ENCODE measurements at places on chromosomes 7 and 10.

DNA sequence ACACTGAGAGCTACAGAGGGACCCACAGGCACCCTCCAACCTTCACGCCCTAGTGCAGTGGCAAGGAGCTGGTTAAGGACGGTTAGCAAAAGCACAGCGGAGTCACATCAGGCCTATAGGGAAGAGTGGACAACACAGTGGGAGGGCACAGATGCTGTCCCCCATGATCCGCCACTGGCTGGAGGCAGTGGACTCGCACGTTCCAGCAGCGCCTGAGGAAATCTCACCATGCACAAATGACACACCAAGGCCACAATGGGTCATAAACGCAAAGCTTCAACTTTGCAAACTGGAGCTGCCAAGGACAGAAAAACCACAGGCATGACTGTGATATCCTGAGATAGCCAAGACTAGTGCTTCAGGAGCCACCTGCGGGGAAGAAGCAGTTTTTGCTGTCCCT, 58.8 kb downstream of the GRB10 start:
- DNase-seq = no peak

- DNase-seq = no peak
Observed at GRCh38 chr7:31776616-31777015, 89.6 kb downstream of the PPP1R17 start.

DNA sequence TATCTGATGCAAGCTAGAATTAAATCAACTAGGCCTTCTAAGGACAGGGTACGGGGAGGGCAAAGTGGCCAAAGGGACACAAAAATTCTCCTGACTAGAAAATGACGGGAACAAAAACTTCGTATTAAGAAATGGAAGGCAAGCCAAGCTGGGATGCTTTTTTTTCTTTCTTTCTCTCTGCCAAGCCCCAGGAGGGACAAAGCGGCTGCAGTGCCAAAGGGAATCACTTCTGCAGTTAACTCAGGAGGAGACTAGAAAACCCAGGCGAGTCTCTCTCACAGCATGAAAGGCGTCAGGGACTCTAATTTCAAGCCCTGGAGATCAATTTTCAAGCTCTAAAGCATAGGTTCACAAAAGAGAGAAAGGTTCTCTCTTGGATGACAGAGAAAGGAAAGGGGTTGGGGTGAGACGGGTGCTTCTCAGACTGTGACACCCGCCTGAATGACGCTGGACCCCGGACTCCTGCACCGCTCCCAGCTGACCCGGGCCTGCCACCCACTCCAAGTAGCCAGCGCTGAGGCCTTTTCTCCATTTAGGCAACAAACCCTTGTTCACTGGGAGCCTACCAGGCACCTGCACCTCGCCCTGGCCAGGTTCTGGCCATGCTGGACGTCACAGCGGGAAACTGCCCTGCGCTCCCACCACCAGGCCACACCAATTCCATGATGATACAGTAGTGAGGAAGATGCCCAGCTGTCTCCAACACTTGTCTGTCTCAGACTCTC, 56.5 kb downstream of the KIAA1549 start:
- no peak for DNase-seq

- DNase-seq = no peak
Observed at GRCh38 chr10:6128591-6129251, 39.9 kb downstream of the RBM17 start.

GRCh38 chr7:150755473-150756099, 18.4 kb downstream of the GIMAP5 start:
- DNase-seq = no peak

DNA sequence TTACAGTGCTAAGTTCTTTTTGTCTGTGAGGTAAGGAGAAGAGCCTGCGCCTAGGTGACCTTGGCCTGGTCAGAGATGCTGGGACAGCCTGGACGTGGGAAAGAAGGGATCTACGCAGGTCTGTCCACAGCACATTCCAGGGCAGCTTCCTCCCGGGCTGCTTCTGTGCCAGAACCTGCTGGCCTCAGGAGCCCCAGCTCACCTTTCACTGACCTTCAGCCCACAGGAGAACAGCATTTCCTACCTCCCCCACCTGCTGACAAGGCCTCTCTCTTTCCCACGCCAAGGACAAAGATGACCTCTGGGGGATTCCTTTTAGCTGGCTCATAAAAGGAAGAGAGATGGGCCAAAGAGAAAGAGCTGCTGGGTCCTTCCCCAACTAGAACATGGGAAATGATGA, 260.6 kb downstream of the KCNMA1 start:
- DNase-seq = no peak

GRCh38 chr10:90148116-90148855, 446.9 kb downstream of the KIF20B start:
- DNase-seq = no peak

GRCh38 chr10:19572056-19572455, 244.2 kb upstream of the PLXDC2 start:
- no peak for DNase-seq

DNA sequence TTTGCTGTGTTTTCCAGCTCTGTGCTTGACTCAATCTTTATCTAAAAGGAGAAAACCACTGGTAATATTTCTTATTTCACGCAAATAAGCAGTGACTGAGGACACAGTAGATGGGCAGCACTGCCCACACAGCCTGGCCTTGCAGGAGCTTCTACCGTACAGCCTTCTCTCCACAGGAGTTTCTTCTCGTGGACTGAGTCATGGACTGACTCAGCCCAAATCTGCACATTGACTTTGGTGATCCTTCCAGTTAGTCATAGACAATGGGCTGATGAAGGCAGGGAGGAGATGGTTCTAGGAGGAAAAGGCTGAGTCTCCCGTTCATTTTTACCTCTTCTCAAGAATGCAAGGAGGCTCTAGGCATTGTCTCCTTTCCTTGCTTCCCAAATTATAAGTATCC, 200.7 kb downstream of the RAPGEF5 start:
- no peak for DNase-seq

- DNase-seq = no peak
Observed at GRCh38 chr10:49253340-49253906, 45.5 kb upstream of the C10orf71 start.

GRCh38 chr10:38038107-38038931, 27.8 kb downstream of the ZNF33A start:
- peak; percentile 4 for DNase-seq

DNA sequence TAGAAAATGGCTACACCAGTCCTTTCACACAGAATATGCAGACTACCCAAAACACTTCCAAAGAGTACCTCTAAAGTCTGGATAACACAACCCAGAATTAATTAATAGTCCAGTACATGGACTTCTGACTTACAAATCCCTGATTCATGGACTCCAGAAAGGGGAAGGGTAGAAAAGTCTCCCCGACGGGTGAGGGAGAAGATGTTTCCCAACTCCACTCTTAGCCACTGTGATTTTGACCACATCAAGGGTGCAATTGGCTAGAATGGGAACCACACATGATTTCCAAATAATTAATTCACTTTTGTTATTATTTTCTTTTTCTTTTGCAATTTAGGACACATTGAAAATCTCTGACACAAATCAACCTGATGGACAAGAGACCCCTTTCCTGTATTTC, 1.4 kb downstream of the TMEM130 start:
- no peak for DNase-seq

DNA sequence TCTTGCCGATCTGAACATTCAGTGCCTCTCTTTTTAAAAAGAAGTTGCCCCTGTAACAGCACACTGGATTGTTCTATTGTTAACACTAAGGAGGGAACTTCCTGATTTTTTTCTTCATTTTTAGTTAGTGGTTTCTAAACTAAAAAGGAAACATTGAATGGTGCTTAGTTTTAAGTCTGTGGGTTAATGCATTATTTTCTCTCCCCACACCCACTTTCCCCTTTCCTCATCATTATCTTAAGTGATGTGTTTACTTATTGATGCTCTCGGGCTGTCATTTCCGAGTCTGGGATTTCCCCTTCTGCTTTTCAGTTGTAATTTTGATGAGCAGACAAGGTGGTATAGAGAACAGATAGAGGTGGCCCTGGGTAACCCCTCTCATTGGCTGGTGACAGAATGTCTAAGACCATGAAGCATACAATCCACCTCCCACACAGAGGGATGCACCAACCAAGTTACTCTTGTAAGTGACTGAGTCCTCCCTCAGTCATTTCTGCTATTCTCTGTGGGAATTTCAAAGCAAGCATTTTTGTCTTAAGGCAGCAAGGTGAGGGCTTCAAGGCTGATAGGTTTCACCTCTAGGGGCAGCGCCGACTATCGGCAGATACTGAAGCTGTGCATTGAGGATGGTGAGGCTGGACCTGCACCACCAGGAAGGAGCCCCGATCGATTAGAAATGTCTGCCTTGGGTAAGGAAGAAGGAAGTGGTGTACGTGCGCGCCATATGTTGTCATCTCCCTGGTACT, 49.5 kb downstream of the CHN2 start:
- DNase-seq = peak; percentile 22

- no peak for DNase-seq
Observed at GRCh38 chr7:158450476-158451124, 137.0 kb downstream of the PTPRN2 start.

DNA sequence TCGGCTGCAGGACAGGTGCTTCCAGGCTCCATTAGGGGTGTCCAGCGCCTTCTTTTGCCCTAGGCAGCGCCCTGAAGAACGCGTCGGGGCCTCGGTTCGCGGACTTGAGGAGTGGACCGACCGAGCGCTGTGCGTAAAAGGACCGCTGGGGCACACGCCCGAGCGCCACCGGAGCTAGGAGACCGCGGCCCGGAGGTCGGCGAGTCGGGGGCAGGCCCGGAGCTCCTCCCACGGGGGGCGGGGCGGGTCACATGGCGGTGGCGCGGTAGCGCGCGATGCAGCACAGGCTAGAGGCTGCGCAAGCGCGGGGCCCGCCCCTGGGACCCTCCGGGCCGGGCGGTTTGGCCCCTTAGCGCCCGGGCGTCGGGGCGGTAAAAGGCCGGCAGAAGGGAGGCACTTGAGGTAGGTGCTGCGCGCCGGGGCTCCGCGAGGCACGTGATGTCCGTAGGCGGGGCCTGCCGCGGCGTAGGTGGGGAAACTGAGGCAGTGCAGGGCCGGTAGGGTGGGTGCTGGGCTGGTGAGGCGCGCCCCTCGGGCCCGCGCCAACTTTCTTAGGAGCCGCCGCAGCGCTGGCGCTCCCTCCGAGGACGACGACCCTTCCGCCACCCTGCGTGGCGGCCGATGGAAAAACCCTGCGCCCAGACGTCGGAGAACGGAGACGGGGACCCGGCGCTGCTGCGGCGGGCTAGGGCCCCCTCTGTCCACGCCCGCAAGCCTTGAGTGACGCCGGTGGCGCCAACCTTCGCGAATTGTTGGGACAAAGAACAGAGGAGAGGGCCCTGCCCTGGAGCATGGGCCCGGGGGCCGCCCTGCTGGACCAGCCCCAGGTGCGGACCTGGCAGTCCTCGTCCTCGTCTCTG, at the start of gene PRXL2A:
PRXL2A (plus strand) TSS at position 310 of the 860 bp plus-strand sequence. CDS start 11,917 bp downstream, outside the sequence.
- DNase-seq = peak; percentile 16

- DNase-seq = no peak
Observed at GRCh38 chr7:80960244-80960795, 41.5 kb upstream of the SEMA3C start.

DNA sequence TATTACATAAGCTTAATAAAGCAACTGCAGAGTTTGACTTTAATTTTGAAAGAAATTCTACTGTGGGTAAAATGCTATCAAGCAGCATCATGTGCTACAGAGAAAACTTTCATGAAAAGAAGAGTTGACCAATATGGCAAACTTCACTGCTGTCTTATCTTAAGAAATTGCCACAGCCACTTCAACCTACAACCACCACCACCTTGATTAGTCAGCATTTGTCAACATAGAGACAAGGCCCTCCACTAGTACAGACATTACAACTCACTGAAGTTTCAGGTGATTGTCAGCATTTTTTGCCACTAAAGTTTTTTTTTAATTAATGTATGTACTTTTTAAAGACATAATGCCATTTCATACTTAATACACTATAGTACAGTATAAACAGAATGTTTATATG, 350.3 kb downstream of the HPSE2 start:
- no peak for DNase-seq

- no peak for DNase-seq
Observed at GRCh38 chr10:13632440-13632839, 45.7 kb downstream of the PRPF18 start.

DNA sequence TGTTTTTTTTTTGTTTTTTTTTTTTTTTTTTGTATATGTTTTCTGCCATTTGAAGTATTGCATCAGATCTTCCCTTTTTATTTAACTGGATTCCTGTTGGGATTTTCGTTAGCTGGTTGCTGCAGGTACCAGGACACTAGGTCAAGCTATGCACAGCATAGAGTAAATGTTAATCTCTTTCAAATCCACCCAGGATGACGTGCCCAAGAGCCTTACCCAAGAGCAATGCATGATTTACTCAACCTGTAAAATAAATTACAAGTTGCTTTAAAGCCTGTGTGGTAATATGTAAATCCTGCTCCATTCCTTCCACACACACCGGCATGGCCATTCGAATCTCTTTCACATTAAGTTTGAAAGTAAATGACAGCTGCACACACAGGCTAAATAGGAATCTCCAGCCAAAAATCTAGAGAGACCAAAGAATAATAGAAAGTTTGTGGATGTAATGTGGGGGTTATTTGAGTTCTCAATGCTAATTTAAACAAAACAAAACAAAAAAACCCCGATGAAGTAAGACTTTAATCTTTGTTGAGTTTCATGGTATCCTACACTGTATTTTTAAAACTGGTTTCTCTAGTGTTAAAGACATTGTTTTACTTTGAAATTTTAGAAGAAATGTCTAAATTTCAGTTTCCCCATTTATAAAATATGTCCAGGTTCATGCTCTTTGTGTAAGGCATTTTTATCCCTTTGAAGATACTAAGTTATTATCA, 167.9 kb downstream of the FRMD4A start:
- DNase-seq = no peak

DNA sequence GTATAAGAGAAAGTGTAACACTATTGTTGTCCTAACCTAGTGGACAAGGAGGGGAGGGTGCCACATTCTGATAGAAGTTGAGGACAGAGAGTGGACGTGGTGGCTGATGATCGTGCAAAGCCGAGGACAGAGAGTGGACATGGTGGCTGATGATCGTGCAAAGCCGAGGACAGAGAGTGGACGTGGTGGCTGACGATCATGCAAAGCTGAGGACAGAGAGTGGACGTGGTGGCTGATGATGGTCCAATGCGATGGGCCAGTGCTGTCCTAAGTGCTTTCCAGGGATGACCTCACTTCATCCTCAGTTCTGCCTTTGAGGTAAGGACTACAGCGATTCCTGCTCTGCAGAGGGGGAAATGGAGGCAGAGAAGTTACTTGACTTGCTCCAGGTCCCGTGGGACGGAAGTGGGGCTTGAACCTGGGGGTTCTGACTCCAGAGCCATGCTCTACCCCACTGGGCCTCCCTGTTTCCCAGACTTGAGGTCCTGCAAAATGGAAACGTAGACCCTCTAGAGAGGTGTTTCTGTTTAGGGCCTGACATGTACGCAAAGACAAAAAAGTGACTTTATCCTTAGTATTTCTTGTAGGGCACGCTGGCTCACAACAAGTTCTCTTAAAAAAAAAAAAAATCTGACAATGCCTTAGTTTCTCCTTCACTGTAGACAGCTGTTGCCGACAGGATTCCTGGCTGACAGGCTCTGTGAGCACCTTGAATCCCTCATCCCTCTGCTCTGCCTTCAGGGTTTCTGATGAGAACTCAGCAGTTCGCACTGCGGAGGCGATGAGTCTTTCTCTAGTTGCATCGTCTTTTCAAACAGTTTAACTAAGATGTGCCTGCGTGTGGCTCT, 20.3 kb upstream of the NCAPG2 start:
- DNase-seq = no peak
